Stimulated activated CD4-positive, alpha-beta T cell treated with anti-CD3 and anti-CD28 coated beads, TNF-alpha, amount 100 ng/mL, for 4 hours (primary cell): ENCODE measurements at places on chromosomes 16 and 17.

DNA sequence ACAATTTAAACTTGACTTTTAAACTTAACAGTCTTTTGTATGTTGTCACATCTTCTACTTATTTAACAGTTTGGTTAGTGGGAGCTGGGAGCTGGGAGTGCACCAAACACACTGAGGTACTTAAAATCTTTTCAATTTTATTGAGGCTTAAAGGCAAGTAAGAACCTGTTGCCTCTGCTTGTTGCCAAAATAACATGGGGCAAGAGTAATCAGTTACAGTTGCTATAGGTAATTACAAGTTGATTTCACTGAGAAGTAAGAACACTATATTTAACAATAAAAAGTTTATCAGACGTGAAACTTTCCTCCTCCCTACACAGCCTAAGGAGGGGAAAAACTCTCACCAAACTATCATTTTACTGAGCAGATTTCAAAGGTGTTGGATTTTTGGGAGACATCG lies 135.2 kb downstream of the FTO start:
- DNase-seq, result no peak

GRCh38 chr17:56152874-56153602 lies at the start of gene ANKFN1:
Gene ANKFN1 (plus strand): TSS chr17:56153475. CDS start chr17:56212668, 59,193 bp downstream.
- no peak for DNase-seq

GRCh38 chr16:22681554-22682291 lies 132.2 kb upstream of the HS3ST2 start:
- no peak for DNase-seq

GRCh38 chr17:16930571-16931317 lies 41.2 kb downstream of the TNFRSF13B start:
- no peak for DNase-seq

- DNase-seq, result no peak
These were observed 101.7 kb upstream of the SEC14L1 start for GRCh38 chr17:77038884-77039555.

DNA sequence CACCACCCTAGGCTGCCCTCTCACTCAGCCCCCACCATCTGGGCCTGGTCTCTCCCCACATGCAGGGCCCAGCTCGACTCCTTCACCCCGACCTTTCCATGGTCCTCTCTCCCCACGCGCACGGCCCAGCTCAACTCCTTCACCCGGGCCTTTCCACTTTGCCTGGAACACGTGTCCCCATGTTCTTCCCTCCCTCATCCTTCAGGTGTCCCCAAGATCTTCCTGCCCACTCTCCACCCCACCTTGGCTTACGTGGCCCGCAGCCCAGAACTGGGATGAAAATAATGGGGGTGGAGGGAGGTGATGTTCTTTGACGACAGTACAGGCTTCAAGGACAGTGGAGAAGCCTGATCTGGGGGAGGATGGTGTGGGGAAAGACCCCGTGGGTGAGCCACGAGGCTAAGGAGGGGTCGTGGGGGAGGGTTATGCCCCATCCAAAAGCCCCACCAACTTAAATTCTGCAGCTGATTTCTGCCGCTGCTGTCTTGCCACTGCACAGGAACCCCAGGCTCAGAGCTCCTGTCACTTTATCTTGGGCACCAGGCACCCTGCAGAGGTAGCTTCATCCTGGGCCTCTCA lies 9.9 kb upstream of the MEAK7 start:
- DNase-seq, result no peak

DNA sequence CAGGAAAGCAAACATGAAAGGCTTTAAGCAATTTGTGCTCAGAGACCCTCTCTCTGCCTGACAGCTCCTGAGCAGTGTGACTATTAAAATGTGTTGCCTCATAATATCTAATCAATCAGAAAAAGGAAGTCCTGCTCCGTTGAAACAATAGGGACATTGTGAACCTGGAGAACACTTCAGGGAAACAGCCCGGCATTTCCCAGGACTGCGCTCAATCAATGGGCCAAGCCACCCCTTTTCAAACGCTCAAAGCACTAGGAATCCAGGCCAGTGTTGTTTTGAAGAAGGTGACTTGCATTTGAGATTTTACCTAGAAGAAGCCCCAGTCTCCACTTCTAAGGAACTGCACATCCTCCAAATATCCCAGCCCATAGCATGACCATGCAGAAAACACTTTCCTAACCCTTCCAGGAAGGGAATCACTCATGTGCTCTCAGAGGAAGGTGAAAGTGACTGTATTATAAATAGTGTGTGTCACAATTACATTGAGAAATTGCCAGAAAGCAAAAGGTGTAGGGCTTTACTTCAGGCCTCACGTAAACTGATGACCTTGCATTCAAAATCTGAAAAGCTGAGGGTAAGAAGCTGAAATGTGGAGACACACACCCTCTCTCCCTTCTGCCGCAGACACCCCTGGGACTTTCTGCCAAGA lies 19.4 kb downstream of the CDRT4 start:
- no peak for DNase-seq

GRCh38 chr17:71071837-71072236 lies 902.5 kb downstream of the KCNJ2 start:
- no peak for DNase-seq

GRCh38 chr17:49574945-49575678 lies 559 bp upstream of the NXPH3 start:
- DNase-seq, result no peak

GRCh38 chr17:55704401-55704800 lies 18.3 kb downstream of the TMEM100 start:
- DNase-seq, result no peak

- no peak for DNase-seq
These were observed 271.7 kb upstream of the TBX2 start for GRCh38 chr17:61127960-61128359.

GRCh38 chr16:75264457-75264998 lies 13.1 kb upstream of the BCAR1 start:
- no peak for DNase-seq

DNA sequence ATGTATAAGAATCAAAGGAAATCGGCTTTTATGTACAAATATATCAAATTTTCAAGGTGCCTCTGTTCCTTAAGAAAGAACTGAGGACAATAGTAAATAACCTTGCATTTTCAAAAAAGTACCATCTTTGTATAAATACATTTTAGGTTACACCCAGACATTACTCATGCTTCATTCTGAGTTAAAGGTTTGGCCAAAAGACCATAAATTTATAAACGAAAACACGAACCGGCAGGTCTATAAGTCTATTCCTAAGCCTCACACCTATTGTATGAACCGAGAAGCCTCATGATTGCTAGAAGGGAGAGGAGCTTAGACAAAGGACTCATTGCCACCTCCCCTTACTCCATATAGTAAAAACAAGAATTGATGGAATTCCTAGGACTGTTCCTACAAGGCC lies 94.6 kb upstream of the PSMD7 start:
- DNase-seq, result no peak

- DNase-seq, result no peak
These were observed 82.6 kb downstream of the CACNG1 start for GRCh38 chr17:67126983-67127382.

DNA sequence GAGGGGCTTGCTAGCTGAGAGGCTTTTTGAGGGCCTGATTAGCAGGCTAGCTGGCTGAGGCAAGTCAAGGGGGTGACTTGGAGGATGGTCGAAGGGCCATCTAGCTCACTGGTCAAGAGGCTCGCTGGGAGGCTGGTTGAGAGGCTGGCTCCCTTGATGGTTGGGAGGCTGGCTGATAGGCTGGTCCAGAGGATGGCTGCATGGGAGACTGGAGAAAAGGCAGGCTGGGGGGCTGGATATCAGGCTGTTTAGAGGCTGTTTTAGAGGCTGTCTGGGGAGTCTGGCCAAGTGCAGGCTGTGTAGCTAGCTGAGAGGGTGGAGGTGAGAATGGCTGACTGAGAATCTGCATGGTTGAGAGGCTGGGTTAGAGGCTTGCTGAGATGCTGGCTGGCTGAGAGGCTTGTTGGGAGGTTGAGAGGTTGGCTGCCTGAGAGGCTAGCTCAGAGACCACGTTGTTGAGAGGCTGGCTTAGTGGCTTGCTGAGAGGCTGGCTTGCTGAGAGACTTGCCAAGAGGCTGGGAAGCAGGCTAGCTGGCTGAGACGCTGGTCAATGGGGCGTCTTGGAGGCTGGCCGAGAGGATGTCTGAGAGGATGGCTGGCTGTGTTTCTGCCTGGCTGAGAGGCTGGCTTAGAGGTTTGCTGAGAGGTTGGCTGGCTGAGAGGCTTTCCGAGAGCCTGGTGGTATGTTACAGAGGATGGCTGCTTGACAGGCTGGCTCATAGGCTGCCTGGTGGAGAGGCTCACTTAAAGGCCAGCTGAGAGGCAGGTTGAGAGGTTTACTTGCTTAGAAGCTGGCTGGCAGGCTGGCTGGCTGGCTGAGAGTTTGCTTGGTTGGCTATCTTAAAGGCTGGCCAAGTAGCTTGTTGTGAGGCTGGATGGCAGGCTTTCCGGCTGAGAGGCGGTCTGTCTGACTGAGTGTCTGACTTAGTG lies 36.6 kb upstream of the ACSM2B start:
- DNase-seq, result no peak

GRCh38 chr16:90035902-90036301 lies 16.6 kb upstream of the DBNDD1 start:
- no peak for DNase-seq

- DNase-seq, result no peak
These were observed 66.4 kb downstream of the KANSL1 start for GRCh38 chr17:46126840-46127239.

DNA sequence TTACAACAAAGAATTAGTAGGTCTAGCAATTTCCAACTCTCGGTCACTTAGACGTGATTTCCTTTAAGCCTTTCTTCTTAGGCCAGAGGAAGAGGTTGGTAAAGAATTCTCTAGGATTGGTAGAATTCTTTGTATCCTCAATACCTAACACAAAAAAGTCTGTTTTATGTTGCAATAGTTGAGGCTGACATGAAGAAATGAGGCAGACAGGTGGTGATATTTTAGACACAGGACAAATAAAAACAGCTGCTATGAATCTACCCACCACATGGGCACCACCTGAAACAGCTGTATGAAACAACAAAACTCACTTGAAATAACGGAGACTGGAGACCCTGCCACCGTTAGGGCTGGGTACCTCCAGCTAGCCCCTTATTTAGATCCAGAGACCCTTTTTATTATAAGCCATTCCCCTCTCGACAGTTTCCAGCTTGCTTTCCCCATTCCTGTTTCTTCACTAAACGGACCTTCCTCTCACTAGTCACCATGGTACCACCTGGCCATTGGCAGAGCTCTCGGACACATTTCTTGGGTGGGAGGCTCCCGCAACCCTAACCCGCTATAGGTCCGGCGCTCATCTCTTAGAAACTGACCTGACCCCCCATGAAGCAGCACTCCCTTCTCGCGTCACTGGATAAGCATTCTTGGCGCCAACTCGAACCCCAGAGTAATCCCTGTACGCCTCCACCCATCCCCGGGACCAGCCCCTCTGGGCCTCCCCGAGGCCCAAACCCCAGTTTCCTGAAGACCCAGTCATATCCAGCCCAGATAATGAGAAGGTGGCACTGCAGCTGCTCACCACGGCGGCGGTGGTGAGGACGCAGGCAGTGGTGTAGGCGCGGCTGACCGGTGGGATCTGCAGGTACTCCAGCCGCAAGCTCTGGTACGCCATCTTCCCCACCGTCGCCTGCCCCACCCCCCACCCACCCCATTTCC lies at the start of gene DERL2:
Gene DERL2 (minus strand): TSS at position 909 of the 936 bp plus-strand sequence. CDS start 17 bp downstream, at position 892.
- DNase-seq, result no peak

- DNase-seq, result no peak
These were observed 190.4 kb downstream of the USP22 start for GRCh38 chr17:20852239-20852989.

DNA sequence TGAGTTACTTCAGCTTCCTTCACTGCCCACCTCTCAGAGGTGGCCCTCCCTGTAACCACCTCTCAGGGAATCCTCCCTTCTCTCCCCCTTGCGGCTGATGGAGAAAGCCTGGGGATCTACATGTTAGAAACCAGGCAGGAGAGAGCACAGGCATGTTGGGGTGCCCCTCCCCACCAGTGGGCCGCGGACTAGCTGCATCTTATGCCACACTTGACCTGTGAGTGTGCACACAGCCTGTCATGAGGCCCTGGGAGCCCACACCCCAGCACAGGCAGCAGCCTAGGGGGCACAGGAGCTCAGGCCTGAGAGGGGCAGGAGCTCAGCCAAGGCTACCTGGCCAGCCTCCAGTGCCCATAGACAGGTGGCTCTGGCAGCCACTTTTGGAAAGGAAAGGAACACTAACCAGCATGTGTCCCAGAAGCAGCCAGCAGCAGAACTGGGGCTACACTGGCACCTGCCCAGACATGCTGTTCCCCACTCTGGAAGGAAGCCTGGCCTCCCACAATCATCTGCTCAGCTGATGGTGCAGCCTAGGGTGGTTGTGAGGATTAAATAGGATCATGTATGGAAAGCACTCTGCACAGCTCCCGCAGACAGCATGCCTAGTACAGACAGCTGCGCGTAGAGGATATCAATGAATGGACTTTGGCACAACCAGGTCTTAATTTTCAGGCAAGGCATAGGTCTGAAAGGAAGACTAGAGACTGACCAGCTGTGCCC lies 60.5 kb downstream of the TMEM132E start:
- no peak for DNase-seq

DNA sequence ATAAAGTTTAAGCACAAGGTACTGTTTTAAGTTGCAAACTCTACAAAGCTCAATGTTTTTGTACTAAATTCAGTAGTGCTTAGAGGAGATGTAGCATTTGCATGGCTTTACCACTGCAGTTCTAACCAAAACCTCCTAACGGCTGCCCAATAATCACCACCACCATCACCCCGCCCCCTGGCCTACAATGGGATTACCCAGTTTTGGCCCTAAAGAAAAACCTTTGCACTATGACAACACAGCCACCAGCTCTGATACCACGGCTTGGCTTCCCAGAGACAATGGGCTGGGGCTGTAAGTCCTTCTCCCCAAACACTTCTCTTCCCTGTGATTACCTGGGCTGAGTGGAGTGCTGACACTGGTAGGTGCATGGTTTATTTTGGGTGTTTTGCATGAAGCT lies 58.4 kb upstream of the MTMR4 start:
- no peak for DNase-seq

- no peak for DNase-seq
These were observed 15.4 kb downstream of the PDZD9 start for GRCh38 chr16:21985524-21985923.

DNA sequence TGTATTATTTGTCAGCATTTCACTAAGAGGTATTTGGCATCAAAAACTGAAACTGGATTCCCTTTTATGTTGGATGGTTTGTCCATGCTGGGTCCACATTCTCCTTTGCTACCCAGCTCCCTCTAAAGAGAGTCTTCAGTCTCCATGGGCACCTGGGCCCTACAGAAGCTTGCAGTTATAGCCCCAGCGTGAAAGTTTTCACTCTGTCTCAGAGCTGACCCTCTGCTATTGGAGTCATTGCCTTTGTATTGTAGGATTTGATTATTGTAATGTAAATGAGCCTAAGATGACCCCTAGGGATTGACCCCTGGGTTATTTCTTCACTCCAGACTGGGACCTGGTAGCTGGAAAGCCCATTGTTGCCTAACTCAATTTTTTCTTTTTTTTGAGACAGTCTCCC lies 1026.5 kb upstream of the EEF2KMT start:
- DNase-seq, result no peak

GRCh38 chr17:7922845-7923628 lies 6.6 kb downstream of the KCNAB3 start:
- peak; percentile 73 for DNase-seq

DNA sequence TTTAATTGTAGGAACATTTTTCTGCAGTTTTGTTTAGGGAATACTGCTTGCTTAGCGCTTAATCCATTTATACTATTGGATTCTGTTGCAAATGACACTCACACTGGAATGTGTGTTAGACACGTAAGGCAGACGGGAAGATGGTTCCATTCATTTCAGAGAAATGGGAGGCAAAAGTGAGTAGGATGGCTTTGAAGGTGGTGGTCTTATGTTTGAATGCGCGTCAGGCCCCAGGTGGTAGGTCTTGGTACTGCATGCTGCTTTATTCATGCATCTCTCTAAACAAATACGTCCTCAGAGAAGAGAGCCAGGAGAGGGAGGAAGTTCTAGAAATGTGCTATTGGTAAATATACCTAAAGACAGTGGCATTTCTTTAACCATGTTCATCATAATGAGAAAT lies 997.6 kb upstream of the RBFOX1 start:
- DNase-seq, result no peak

GRCh38 chr16:57575468-57576277 lies 33.2 kb downstream of the ADGRG5 start:
- no peak for DNase-seq
